ENCODE measurements at places on chromosomes 2 and 18. TPM values are rescaled to one million over a fixed set of nuclear protein-coding genes. Genes with fewer than 3 reads are reported as not detected.

GRCh38 chr2:36663851-36664695 lies 32.4 kb upstream of the VIT start:
- H3K27me3 ChIP-seq: peaks cover 3% of the 10 kb centered on the region
- DNase-seq: peak; percentile 11
- H3K36me3 ChIP-seq: no peaks in the 10 kb centered on the region
- no peaks in the 10 kb centered on the region for H3K4me1 ChIP-seq
- H3K4me3 ChIP-seq: no peak overlapping the region

GRCh38 chr2:78070693-78071092 lies 548.5 kb upstream of the LRRTM4 start:
- H3K27ac ChIP-seq: no peak overlapping the region
- no peaks in the 10 kb centered on the region for H3K27me3 ChIP-seq
- no peak overlapping the region for H3K4me3 ChIP-seq
- no peak for DNase-seq
- H3K36me3 ChIP-seq: no peaks in the 10 kb centered on the region

GRCh38 chr2:206296128-206296527 lies 21.7 kb downstream of the ZDBF2 start:
- H3K4me1 ChIP-seq: no peaks in the 10 kb centered on the region
- H3K27me3 ChIP-seq: peaks cover 1% of the 10 kb centered on the region
- H3K36me3 ChIP-seq: peaks cover 5% of the 10 kb centered on the region
- DNase-seq: no peak

GRCh38 chr2:31901900-31902299 lies 108.9 kb downstream of the MEMO1 start:
- DNase-seq: no peak
- H3K36me3 ChIP-seq: peaks cover 43% of the 10 kb centered on the region
- H3K27ac ChIP-seq: no peak overlapping the region
- H3K4me3 ChIP-seq: no peak overlapping the region
- H3K4me1 ChIP-seq: peaks cover 13% of the 10 kb centered on the region

Gene KIF5C
- 1.1 TPM for polyA plus RNA-seq

Gene GDF7
- polyA plus RNA-seq: not detected

Gene CNTNAP5
- not detected for polyA plus RNA-seq

Gene TSPYL6
- polyA plus RNA-seq: not detected

Gene GKN1
- not detected for polyA plus RNA-seq

All from immature natural killer cell (primary cell).